ENCODE measurements at places on chromosomes 1 and 21. TPM values are rescaled to one million over a fixed set of nuclear protein-coding genes. Genes with fewer than 3 reads are reported as not detected.
A peak's percentile ranks its signal among the peaks of the same experiment; 100 is the strongest.

DNA sequence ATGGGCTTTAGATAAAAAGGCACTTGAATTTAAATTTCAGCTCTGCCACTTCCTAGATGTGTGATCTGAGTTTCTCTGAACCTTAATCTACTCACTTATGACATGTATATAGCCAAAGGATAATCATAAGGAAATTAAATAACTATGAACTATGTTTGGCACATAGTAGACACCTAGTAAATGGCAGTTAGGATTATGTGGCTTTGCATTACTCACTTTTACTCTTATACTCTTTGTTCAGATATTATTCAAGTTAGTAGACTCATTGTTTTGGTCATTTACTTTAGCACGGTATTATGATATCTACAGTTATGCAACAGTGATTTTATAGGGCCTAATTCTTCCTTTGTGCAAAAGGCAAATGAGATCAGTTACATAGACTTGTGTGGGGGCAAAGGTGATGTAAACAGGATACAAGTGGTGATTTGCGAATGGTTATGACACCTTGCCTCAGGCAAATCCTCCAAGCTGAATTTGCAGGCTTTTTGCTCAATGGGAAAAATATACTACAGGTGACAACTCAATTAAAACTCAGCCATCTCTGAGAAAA, 297.2 kb upstream of the PBX1 start:
- no peak overlapping the region for H3K4me3 ChIP-seq
- no peak overlapping the region for H3K27ac ChIP-seq
- no peaks in the 10 kb centered on the region for H3K4me1 ChIP-seq
- H3K36me3 ChIP-seq: no peaks in the 10 kb centered on the region
- H3K27me3 ChIP-seq: no peaks in the 10 kb centered on the region

GRCh38 chr1:189216886-189217285, 1260.8 kb downstream of the BRINP3 start:
- no peaks in the 10 kb centered on the region for H3K36me3 ChIP-seq
- DNase-seq: no peak
- H3K27me3 ChIP-seq: no peaks in the 10 kb centered on the region
- H3K27ac ChIP-seq: no peak overlapping the region
- H3K4me1 ChIP-seq: no peaks in the 10 kb centered on the region

- no peak for DNase-seq
- no peak overlapping the region for H3K27ac ChIP-seq
- H3K4me1 ChIP-seq: peaks cover 4% of the 10 kb centered on the region
- H3K4me3 ChIP-seq: no peak overlapping the region
These were observed 60.0 kb upstream of the HMCN1 start for GRCh38 chr1:185674201-185674600.

DNA sequence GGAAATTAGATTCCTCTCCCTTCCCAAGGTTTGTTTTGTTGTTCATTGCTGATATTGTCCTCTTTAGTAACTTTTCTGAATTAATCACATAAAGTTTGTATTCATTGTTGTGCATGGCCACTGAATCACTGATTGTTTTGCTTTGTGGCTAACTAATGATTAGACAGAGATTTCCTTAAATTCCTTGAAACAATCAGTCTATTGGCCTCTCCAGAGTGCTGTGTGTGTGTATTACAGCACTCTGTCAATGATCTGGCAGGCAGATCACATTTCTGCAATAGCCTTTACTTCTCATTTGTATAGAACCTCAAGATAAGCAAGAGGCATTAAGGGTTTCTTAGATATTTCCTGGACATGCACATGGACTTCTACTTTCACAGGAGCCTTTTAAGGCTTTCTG, 78.6 kb downstream of the DUSP10 start:
- no peaks in the 10 kb centered on the region for H3K27me3 ChIP-seq
- H3K27ac ChIP-seq: no peak overlapping the region
- no peaks in the 10 kb centered on the region for H3K36me3 ChIP-seq
- no peak overlapping the region for H3K4me3 ChIP-seq
- DNase-seq: no peak
- peaks cover 12% of the 10 kb centered on the region for H3K4me1 ChIP-seq

DNA sequence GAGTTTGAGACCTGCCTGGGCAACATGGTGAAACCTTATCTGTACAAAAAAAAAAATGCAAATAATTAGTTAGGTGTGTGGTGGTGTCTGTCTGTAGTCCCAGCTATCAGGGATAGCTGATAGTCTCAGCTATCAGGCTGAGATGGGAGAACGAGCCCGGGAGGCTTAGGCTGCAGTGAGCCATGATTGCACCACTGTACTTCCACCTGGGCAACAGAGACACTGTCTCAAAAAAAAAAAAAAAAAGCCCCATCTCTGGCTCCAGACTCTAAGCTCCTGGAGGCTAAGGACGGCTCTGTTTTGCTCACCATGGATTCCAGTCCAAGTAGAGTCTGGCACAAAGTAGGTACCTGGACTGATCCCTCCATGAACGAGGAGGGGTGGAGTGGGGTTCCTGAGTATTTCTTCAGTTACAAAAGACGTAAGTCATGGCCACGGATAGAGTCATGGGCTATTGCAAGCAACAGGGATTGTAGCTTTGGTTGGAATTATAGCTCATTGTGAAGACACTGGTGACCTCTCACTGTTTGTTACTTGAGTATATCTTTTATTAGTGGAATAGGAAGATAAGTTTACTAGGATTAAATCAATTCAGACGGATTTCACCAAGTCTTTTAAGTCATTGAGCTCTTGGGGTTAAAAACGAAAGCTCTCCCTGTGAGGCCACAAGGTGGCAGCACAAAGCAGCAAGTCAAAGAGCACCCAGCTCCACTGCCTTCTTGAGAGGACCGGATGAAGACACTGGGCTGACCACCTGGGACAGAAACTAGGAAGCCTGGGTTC, 35.6 kb upstream of the TMEM61 start:
- peak overlapping the region; percentile 44 for H3K4me3 ChIP-seq
- H3K27ac ChIP-seq: no peak overlapping the region
- H3K27me3 ChIP-seq: no peaks in the 10 kb centered on the region
- H3K36me3 ChIP-seq: no peaks in the 10 kb centered on the region
- H3K4me1 ChIP-seq: peaks cover 11% of the 10 kb centered on the region

DNA sequence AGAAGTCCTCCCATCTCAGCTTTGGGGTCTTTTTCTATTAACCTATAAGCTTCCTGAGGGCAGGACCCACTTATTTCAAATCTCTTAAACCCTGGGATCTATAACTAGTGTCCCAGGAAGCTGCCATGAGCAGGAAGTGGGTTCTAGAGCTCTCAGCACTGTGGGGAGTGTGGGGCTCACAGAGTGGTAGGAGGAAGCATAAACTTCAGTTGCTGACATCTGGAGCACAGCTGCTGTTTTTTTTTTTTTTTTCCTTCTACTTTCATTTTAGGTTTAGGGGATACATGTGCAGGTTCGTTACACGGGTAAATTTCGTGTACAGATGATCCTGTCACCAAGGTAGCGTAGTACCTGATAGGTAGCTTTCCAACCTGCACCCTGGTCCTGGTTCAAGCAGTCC, 59.3 kb downstream of the AK4 start:
- no peak for DNase-seq
- no peaks in the 10 kb centered on the region for H3K36me3 ChIP-seq
- no peaks in the 10 kb centered on the region for H3K4me1 ChIP-seq

The MR1 gene
- 25.4 TPM for polyA plus RNA-seq

The S100A2 gene
- polyA plus RNA-seq: 11.8 TPM

The GOLT1A gene
- not detected for polyA plus RNA-seq
